Stimulated activated CD4-positive, alpha-beta T cell treated with anti-CD3 and anti-CD28 coated beads, Interleukin-15, amount 100 ng/mL, for 48 hours (primary cell): ENCODE measurements at places on chromosomes 5 and 9.

- DNase-seq, result no peak
These were observed 91.0 kb downstream of the OLFM1 start for GRCh38 chr9:135178498-135178897.

- no peak for DNase-seq
These were observed 59.6 kb downstream of the SPTLC1 start for GRCh38 chr9:92055624-92056023.

DNA sequence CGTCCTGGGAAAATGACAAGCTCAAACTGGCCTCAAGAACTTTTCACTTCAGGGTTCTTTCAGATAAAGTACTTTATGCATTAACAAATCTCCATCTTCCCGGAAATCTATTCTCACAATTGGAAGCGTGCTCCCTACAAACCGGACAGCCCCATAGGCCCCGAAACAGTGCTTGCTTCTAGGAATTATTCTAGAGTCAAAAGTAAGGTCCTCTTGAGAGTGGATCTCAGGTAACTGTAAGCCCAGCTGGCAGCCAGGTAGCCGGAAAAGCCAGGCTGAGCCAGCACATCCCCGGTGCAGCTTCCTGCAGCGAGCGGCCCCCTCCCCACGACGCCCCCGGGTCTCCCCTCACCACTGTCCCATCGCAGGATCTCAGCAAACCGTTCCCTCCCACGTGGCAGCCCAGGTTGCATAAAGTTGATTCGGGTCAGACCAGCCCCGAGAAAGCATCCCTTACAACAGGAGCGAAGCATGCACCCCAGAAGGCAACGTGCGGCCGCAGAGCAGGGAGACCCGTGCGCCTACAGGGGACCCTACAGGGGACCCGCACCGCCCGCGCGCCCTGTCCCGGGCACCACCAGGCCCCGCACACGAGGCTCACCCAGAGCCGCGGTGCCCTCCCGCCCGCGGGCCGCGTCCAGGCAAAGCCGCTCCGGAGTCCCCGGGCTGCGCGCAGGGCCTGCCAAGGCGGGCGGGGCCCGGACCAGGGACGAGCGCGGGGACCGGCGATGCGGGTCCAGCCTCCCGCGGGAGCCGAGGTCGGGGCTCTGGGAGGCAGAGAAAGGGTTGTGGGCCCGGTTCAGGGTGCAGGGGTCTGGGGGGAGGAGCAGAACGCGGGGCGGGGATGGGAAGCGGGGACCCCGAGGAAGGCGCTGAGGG is 920 bp downstream of the LPCAT1 start:
- no peak for DNase-seq

DNA sequence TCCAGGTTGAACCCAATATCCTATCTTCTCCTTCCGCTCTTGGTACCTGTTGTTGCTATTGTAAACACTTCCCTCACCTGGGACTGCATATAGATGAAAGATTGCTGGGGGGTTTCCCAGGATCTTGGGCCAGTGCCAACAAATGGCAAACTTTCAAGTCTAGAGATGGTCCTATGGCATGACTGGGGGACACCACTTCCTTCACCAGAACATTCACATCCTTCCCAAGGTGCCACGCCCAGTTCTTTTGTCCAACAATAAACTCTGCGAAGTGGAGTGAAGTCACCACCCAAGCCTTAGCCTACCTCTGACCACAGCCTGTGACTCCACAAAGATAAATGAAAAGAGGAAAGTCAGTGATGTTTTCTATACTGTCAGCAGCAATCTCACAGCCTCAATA is 34.4 kb downstream of the DOCK8 start:
- no peak for DNase-seq

DNA sequence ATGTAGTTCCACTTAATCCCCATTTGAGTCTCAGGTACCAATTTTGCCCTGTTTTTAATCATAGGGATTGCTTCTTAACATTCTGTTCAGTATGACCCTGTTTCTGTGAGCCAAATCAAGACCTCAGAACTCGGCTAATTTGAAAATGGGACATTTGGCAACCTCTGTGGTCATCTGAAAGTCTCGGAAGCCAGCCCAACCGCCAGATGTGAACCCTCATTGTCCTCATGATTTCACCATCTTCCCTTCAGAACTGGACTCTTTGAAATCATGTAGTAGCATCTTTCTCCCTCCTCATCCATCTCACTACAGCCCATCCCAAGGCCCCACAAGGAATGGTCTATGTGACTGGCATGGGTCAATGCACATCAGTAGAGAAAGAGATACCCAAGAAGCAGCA is 88.9 kb downstream of the S1PR3 start:
- DNase-seq, result no peak

GRCh38 chr5:137822984-137823383 is 44.7 kb upstream of the MYOT start:
- no peak for DNase-seq

- peak; percentile 20 for DNase-seq
These were observed 47.2 kb downstream of the GLDC start for GRCh38 chr9:6598249-6598725.

- no peak for DNase-seq
These were observed 50.8 kb downstream of the ADAMTS12 start for GRCh38 chr5:33840927-33841547.

GRCh38 chr5:110087829-110088228 is 398.1 kb downstream of the MAN2A1 start:
- DNase-seq, result no peak

DNA sequence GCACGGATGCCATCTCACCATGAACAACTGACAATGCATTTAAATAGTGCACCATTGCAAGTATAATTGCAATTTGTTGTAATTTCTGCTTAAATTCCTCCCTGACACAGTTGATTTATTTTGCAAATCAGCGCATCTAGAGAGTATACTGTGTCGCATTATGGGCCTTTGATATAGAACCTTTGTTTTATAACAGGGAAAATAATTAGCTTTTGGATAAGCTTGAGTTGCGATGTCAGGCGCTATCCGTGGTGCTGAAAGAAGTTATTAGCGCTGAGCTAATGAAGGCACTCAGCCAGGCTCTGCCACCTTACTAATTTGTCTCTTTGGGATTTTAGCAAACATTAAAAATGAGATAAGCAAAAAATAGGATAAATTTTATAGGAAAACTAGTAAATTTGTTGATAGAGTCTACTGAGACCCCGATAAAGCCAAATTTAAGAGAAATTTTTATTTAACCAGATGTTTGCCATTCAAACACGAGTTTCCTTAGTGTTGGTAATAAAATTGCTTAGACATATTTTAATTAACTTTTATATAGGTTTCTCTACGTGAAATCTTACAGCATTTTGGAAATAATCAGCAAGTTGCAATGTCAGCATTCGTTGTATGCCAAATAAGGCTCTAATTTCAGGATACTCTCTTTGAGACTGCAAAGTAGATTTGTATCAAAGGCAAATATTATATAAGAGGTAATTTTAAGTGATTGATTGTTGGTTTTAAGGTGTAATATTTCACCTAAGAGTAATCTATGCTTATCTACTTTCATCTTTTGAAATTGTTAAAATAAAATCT is 355.5 kb downstream of the TLR4 start:
- DNase-seq, result no peak

DNA sequence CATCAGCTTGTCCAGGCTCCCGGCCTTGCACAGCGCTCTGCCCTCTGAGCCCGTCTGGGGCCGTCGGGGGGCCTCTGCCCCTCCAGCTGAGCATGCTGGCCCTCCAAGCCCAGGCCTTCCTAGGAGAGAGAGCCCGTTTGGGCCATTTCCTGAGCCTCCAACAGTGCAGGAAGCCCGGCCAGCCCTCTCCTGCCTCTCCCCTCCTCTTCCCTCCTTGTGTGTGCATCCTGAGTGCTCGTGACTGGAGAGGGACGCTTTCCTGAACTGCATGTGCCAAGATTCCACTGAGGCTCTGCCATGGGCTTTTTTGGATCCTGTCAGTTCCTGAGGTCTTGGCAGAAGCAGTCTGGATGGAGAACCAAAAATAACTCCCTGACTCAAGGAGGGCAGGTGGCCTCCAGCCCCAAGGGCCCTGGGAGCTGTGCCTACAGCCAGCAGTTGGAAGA is 15.6 kb downstream of the OLFM1 start:
- no peak for DNase-seq

DNA sequence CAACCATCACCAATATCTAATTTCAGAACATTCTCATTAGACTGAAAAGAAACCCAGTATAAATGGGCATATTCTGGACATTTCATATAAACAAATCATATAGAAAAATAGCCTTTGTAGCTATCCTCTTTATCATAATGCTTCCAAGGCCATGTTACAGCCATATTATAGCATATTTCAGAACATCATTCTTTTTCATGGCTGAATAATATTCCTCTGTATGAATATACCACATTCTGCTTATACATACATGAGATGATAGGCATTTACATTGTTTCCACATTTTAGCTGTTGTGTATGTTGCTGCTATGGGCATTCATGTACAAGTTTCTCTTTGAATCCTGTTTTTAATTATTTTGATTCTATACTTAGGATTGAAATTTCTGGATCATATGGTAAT is 167.0 kb downstream of the FBXL17 start:
- DNase-seq, result no peak

DNA sequence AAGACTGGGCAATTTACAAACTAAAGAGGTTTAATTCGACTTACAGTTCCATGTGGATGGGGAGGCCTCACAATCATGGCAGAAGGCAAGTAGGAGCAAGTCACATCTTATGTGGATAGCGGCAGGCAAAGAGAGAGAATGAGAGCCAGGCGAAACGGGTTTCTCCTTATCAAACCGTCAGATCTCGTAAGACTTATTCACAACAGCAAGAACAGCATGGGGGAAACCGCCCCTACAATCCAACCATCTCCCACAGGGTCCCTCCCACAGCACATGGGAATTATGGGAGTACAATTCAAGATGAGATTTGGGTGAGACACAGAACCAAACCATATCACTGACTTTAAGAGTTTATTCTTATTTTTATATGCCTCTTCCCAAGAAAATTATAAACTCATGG is 60.3 kb downstream of the RFK start:
- DNase-seq, result no peak

DNA sequence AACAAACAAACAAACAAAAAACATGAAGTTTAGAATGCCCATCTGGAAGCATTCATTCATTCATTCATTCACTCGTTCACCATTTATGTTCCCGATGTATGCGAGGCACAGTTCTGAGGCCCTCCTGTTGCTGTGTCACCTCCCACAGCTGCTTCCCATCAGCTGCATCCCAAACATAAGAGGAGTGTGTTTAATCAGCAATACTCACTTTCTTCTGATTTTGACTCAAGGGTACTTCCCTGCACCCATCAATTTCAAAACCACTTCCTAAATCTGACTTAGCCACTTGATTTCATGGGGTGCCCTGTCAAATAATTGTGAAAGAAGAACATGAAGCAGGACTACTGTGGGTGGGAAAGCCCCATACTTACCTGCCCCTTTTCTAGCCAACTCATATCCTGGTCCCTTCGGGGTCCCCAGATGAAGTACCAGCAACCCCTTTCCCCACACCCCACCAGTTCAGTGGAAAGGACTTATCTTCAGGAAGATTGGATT is 128.0 kb upstream of the IL12B start:
- DNase-seq, result peak; percentile 22

- no peak for DNase-seq
These were observed 75.1 kb downstream of the AMBP start for GRCh38 chr9:114002986-114003350.

- no peak for DNase-seq
These were observed 18.4 kb downstream of the ZNF346 start for GRCh38 chr5:177040814-177041420.

DNA sequence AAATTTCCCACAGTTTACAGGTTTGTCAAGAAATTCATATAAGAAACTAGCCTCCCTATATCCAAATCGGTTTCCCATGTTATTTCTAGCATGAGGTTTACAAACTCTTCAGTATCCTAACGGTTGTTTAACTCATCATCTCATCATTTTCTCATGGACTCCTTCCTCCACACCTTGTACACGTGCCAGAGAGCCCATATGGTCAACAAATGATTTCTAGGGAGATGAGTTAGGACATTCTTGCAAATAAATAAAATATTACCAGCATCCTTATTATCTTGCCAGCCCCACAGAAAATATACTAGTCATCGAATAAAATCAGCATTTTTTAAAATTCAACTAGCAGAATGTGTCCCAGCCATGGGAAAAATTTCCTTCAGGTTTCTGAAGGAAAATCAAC is 285.2 kb downstream of the EBF1 start:
- no peak for DNase-seq

DNA sequence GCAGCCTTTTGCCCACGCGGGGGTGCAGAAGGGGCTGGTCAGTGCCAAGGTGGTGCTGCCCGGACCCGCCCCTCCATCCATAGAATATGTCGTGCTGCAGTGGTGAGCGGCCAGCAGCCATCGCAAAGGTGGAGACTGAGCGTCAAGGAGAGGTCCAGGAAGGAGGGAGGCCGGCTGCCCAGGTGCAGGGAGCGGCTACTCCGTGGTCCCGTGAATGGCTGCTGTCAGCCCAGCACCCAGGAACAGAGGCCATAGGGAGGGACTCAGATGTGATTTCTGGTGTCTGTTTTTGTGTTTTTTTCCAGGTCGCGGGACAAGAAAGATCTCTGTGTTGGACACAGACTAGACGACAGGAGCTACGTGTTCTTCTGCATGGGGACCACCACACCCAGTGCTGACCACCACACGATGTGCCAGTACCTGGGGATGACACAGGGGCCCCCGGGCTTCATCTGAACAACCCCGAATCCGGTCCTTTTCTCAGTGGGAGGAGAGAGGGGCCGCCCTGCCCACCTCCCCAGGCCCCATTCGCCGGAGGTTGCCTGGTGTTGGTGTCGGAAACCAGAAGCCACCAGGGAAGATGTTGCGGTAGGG is 29.0 kb downstream of the PAEP start:
- DNase-seq, result no peak

GRCh38 chr9:69949396-69949795 is 94.3 kb upstream of the MAMDC2 start:
- DNase-seq, result no peak

DNA sequence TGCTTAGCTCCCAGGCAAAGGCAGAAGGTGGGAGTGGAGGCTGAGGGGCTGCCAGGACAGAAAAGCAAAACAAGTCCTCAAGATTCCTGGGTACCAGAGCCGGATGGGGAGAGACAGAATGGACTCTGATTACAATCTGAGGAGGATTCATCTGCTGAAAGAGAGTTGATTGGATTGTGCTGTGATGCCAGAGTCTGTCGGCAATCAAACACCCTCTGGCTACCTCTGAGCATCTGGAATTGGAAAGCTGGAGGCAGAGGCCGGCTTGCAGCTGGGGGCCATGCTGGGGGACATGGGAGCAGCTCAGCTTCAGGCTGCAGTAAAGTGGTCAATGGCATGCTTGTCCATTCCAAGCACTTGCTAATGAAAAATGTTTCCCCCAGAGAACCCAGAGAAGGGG is 59.3 kb downstream of the ASTN2 start:
- no peak for DNase-seq

DNA sequence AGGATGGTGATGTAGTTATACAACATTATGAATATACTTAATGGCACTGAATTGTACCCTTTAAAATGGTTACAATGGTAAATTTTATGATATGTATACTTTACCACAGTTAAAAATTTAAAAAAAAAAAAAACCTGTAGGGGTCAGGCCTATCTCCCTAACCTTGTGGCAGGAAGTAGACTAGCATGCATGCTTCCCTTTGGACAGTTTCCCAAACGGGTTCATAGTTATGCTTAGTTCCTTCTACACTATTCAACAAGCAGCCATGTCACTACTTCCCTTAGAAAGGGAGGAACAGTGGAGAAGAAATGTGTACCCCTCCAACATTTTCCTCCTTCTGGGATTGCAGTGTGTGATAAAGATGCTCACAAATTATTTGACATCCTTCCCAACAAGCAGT is 32.5 kb downstream of the IDNK start:
- no peak for DNase-seq
